ENCODE measurements at places on chromosomes 7 and 10.

- no peak for DNase-seq
These were observed 182.4 kb downstream of the MALRD1 start for GRCh38 chr10:19231034-19231433.

DNA sequence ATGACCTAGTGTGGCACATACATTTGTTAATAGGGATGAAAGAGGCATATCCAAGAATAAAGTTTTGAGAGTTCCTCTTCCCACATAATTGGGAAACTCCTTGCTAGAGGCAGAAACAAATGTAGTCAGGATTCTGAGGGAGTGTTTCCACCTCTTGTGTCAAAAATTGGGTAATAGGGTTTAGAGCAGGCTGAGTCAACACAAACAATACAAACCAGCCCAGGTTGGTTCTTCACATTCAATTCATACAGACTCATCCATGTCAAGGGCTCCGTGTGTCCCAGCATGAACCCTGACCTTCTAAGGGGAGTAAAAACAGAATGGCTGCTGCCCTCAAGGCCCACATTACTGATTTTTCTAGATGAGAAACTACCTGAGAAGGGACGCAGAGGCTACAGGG lies 75.3 kb downstream of the GLI3 start:
- DNase-seq: no peak

GRCh38 chr10:88833723-88834122 lies 17.9 kb downstream of the ANKRD22 start:
- no peak for DNase-seq

- no peak for DNase-seq
These were observed 66.0 kb downstream of the SLC25A40 start for GRCh38 chr7:87810130-87810529.

- DNase-seq: peak; percentile 82
These were observed 1.4 kb downstream of the EPHB4 start for GRCh38 chr7:100825751-100826513.

DNA sequence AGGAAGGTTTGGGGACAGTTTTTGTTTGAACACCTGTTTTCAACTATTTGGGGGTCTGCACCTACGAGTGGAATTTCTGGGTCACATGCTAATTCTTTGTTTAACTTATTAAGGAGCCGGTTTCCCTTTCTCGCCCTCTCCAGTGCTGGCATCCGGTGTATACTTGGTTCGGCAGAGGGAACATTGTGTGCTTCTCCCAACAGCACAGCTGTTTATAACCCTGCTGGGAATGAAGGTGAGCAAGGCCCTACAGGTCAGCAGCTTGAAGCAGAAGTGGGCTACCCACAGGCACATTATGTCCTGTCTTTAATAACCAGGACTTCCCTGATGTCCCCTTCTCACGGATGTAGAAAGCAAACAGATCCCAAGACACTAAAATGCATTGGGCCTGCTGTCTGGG lies 87.5 kb upstream of the PDCD4 start:
- DNase-seq: no peak

- DNase-seq: no peak
These were observed 30.9 kb downstream of the LEP start for GRCh38 chr7:128271942-128272481.

- DNase-seq: no peak
These were observed 91.1 kb downstream of the COL13A1 start for GRCh38 chr10:69892816-69893215.

- DNase-seq: no peak
These were observed 480.3 kb downstream of the RPS24 start for GRCh38 chr10:78513986-78514385.

DNA sequence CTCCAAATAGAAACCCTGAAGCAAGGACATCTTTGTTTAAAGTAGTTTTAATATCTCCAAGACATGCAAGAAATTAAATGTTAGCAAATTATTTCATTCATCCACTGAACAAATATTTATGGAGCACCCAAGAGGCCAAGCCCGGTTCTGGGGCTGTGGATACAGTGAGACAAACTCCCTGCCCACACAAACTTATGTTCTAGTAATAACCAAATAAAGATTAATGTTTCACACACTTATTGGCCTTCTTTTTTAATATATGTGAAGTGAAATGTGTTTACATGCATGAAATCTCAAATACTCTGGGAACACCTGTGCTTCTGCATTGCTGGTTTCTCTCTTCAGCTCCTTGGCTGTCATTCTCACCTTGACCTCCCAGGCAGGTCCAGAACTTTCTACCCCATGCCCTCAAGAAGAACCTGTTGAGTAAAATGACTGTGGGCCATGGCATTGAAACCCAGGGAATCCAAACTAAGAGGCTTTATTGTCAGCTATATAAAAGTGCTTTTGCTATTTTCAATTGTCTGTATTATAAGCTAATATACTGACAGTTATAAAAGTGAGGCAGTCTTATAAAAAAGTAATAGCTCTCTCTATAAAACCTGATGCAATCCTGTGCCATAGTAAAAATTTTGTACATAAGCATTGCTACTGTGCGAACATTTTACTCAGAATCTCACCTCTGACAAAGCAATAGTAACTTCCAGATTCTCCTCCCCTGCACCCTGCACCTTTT lies 43.7 kb downstream of the SVIL start:
- no peak for DNase-seq

GRCh38 chr10:49418053-49418326 lies 22.1 kb upstream of the DRGX start:
- DNase-seq: no peak

GRCh38 chr7:40545739-40546138 lies 410.9 kb downstream of the SUGCT start:
- no peak for DNase-seq

DNA sequence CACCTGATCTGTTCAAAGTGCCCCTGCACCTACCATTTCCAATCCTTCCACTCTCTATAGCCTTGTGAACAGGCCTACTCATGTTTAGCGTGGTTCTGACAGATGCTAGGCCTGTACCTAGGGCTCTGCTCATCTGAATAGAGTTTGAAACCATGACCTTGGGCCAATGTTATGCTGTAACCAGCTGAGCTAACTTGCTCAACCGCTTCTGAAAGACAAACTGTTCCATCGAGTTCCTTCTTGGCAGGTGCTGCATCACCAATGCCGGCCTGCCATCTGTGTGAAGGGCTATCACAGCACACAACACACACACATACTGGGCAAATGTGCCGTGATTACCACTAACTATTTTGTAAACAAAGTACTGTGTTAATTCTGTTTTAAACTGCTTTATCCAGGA lies 419.0 kb upstream of the GALNT17 start:
- DNase-seq: no peak

DNA sequence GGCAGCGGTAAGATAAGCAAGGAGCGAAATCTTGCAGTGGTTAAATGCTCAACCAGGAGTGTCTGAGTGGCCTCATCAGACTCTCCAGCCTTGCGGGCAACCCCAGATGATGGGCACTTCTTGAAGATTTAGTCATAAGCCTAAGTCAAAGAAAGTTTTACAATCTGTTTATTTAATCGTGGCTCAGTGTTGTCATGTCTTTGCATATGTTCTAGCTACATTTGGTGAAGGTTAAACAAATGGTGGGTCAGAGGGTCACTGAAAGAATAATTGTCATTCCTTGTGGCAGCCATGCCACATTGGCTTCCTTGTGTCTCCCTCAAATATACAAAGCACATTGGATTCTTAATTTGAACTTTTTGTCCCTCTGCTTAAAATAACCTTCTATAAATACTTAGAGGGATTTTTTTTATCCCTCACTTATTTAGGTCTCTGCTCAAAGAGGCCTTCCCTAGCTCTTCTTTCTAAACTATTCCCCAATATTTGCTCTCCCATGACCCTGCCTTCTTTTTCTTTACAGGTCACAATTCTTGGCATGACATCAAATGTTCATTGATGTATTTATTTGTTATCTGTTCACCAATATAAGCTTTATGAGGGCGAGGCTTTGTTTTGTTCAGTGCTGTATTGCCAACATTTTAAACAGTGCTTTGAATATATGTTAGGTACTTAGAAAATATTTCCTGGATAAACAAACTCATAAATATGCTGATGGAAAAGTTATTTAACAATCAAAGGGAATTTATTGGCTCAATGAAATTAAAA lies 68.7 kb downstream of the NEUROD6 start:
- DNase-seq: no peak
